ENCODE measurements at places on chromosomes 2 and 18.
A peak's percentile ranks its signal among the peaks of the same experiment; 100 is the strongest.

- no peak for DNase-seq
Observed at GRCh38 chr18:56576826-56577573, 61.4 kb downstream of the TXNL1 start.

DNA sequence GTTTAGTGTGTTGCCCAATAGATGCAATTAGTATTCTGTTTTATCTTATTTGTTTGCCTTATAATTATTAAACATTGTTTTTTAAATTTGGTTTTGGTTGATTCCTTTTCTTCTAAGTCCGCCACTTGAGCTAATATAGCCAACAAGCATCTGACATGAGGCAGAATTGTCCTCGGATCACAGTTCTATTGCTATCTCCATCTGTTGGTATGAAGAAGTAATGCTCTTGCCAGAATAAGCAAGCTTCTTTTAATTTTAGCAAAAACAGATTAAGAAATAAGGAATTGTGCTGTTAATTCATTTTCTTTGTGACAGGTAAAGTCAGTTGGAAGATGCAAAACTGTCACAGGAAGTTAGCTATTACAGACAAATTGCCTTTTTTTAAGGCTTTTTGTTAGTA, 54.3 kb downstream of the R3HDM1 start:
- DNase-seq, result no peak

DNA sequence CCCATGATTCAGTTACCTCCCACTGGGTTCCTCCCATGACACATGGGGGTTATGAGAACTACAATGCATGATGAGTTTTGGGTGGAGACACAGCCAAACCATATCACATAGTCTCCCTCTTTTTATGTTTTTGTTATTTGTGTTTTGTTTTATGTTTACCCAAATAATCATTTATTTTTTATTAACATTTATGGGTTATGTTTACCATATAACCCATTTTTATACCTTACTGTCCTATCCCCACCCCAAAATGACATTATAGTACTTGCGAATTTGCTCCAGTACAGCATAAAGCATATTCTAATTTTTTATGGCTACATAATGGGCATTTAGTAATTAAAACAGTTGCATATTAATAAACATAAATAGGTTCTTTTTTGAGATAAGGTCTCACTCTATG, 61.9 kb upstream of the TTC27 start:
- DNase-seq, result no peak

DNA sequence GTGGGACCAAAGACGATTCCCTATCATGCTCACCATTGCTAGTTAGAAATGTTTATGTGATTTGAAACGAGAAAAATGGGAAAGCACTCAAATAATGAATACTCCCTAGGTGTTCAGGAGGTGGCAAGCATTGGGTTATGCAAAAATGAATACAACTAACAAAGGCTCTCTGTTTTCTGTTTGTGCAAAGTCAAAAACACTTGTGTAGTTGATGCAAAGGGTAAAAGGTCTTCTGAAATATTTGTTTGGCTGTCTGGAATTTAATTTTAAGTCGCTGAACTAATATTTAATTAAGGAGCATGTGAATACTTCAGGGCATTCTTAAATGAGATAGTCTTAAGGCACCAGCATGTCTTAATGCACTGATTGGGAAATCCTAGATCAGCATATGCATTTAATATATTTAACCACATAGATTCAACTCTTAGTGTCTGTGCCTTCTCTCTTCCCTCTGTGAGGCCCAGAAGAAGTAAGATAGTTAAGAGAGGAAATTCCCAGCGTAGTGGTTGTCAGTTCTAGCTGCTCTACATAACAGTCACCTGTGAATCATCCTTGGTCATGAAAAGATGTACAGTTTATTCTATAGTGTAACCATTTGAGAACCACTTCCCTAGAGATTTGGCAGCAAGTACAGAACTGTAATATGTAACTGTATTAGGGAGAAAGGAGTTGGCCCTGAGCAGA, 111.9 kb downstream of the EPC2 start:
- DNase-seq, result no peak

GRCh38 chr2:28406276-28407096, 13.8 kb downstream of the FOSL2 start:
- DNase-seq, result no peak

GRCh38 chr18:23442958-23443357, 10.1 kb upstream of the RIOK3 start:
- no peak for DNase-seq

DNA sequence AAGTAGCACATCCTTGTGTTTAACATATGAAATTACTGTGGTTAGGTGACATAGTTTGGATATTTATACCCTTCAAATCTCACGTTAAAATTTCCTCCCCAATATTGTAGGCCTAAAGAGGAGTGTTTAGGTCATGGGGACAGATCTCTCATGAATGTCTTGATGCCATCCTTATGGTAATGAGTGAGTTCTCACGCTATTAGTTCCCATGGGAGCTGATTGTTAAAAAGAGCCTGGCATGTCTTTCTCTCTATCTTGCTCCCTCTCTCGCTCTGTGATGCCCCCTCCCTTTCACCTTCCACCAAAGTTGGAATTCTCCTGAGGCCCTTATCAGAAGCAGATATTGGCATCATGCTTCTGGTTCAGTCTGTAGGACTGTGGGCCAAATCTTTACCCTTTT, 660.1 kb downstream of the ADCYAP1 start:
- DNase-seq, result no peak

- DNase-seq, result no peak
Observed at GRCh38 chr2:216664593-216665034, 30.7 kb downstream of the IGFBP5 start.

DNA sequence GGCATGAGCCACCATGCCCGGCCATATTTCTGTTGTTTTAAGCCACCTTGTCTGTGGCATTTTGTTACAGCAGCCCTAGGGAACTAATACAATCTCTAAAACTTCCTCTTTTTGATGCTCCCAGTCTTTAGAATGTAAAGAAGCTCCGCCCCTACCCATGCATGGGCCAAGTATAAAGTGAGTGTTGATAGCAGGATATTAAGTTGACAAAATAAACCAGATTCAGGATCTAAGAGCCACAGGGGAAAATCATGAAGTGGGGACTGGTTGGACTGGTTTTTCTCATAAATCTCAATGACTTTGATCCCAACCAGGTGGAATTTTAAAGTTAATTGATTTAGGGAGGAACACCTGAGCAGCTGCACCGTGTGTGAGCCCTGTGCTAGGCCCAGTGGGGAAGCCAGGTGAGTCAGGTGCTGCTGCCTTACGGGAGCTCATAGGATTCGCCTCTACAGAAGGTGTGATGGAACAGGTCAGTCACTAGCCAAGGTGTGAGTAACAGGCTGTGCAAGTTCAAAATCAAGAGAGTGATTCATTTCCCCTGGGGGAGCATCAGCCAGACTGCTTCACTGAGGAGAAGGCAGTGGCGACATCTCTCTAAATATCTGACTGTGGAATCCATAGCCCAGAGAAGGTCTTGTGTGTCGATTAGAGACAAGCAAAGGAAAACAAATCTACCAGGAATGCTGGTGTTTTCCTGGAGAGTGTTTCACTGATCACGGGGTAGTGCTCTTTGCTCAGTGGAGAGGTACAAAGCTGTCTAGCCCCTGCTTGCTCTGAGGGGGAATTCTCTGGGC, 63.0 kb upstream of the MSH2 start:
- DNase-seq, result no peak

DNA sequence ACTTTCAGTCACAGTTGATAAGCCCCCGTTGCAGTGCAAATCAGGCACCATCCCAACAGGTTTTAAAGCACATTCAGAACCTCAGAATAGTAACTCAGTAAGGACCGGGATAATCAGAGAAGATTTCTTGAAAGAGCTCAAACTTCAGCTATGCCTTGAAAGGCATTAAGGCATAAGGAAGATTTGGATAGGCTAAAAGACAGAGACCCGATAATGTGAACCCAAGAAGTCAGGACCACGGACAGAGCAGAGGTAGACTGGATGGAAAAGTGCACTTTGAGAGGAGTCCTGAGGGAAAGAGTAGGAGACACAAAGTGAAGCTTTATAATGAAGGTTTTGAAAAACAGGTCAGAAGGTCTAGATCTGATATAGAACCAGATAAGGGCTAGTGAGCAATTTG, 36.9 kb upstream of the KLF7 start:
- DNase-seq, result peak; percentile 37

DNA sequence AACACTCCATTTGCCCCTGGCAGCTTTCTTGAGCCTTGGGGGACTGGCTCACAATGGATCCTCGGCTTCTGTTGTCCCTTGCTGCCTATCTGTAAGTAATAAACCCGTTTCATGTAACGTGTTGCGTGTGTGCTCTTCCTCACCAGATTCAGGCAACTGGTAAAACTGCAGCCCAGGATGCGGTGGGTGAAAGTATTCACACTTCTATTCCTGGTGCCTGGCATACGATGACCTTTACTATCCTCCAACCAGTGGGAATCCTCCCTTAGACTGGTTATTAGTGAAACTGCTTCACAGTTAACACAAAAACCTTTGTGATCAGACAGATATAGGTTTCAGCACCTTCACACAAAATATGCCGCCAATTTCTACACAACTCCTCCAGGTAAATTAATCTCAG, 13.6 kb upstream of the ICA1L start:
- DNase-seq, result no peak

DNA sequence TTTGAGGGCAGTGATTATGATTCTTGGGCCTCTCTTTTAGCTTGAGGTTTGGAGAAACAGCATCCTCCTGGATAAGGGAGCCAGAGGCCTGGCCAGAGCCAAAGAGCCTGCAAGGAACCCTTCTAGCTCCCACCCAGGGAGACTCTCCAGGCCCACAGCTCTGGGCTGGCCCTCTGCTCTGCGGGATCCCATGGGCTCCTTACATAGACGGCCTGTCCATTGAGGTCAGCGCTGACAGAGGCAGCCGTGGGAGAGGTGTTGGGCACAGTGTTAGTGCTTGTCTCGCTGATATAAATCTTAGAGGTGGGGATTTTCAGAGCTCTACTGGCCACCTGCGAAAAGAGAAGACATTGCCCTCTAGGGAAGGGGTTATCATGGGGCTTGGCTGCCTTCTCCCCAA, 67.2 kb downstream of the XDH start:
- no peak for DNase-seq

DNA sequence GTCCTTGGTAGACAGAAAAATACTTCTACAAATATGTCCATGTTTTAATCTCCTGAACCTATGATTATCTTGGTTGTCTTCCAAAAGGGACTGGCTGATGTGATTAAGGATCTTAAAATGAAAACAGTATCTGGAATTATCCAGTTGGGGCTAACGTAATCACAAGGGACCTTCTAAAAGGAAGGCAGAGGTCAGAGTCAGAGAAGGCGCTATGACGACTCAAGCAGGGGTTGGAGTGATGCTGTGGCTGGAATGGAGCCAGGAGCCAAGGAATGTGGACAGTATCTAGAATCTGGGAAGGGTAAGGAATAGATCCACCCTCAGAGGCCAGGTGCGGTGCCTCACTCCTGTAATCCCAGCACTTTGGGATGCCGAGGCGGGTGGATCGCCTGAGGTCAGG, 4.2 kb upstream of the USP14 start:
- DNase-seq, result no peak

DNA sequence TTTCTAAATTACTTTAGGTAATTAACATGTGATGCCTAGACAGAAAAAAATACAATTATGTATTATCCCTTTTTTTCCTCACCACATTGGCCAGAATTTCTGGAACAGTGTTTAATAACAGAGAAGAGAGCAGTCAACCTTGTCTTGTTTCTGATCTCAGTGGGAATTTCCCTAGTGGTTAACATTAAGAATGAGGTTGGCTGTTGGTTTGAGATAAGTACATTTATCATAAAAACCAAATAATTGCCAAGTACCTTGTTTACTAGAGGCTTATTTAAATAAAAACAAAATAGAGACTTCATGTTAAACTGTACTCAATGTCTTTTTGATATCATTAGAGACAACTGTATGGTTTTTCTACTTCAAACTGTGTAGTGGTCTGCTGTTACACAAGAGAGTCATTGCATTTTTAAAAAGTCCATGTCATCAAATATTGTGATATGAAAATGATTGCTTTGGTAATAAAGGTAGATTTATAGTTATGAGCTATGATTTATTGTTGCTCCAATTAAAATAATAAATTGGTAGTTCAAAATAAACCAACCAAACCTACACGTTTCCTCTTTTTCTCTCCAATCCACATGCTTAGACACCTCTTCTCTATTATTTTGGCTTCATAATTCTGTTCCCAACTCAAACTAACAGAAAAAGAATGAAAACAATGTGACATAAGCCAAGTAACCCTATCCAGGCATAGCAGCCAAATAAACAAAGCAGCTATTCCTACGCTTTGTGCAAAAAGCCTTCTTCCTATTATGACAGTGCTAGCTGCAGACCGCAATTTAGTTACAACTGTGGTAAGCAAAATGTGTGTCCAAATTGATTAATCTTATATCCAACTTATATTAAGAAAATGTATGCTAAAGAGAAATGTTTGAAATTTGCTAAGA, 20.9 kb upstream of the TANK start:
- no peak for DNase-seq

GRCh38 chr2:148486655-148487054, 157.9 kb upstream of the EPC2 start:
- no peak for DNase-seq

DNA sequence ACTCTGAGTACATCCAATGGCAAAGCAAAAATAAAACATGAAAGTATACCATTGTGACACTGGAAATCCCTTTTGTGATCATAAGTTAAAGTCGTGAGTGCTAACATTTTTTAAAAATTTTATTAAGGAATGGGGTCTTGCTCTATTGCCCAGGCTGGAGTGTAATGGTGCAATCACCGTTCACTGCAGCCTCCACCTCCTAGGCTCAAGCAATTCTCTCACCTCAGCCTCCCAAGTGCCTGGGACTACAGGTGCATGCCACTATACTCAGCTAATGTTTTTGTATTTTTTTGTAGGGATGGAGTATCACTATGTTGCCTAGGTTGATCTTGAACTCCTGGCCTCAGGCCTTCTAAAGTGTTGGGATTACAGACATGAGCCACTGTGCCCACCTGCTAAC, 14.3 kb upstream of the TNFAIP6 start:
- no peak for DNase-seq
